Activated CD4-positive, alpha-beta T cell treated with anti-CD3 and anti-CD28 coated beads, Interleukin-2, amount 10 ng/mL, durations not matched to agents 24 days and 14 days (primary cell): ENCODE measurements at places on chromosomes 6 and 20.

DNA sequence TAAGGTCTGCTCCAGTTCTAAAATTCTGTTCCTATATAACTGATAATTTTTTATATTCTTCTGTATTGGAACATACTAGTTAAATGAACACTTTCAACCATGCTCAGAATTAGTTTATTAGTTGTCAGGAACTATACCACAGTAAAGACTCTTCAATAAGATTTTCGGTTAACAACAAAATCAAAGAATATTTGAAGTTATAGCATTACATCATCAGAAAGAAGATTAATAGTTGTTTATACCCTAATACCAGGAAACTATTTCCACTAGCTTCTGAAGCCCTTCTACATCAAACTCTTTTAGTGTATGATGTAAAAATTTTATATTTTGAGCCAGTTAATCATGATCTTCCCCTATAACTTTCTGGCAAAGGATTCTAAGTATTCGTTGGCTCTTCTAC, 6.6 kb downstream of the CALHM4 start:
- no peak for DNase-seq

- DNase-seq: no peak
Measured at GRCh38 chr20:39853636-39854035, 835.4 kb downstream of the MAFB start.

GRCh38 chr6:144778773-144779492, 493.8 kb downstream of the UTRN start:
- no peak for DNase-seq

DNA sequence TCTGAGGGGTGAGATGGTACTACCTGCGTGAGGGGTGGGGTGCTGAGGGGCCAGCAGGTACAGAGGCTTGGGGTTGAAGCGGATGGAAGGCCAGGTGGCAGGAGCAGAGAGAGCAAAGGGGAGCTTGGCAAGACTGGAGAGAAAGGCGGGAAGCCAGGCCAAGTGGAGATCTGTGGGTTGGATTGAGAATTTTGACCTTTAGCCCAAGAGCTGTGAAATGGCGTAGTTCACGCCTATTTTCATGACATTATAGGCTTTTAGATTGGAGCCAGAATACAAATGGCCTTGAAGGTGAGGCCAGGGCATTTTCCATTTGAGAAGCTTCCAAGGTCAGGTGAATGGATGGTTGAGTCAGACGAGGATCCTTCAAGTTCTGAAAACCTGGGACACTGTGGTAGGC, 2.5 kb downstream of the ATRN start:
- DNase-seq: no peak

DNA sequence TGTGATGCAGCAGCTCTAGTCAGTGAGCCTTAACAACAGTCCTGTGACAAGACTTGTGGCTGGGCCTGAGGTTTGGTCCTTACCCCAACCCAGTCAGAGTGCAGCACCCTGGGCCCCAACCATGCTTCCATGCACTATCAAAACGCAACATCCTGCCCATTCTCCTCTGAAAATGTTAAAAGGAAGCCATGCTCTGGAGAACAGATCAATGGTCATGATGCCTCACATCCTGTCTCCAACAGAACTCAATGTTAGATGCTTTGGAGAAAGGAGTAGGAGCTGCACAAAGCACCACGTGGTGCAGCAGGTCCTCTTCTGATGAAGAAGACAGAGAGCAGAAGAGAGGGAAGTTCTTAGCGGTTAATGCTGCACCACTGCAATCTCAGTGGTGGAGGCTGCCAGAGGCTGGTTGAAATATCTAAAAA, 41.9 kb downstream of the TRAM2 start:
- peak; percentile 84 for DNase-seq

GRCh38 chr20:6705106-6705766, 62.2 kb upstream of the BMP2 start:
- no peak for DNase-seq

- no peak for DNase-seq
Measured at GRCh38 chr6:147909640-147910039, 401.1 kb downstream of the SAMD5 start.

- no peak for DNase-seq
Measured at GRCh38 chr6:163753430-163753829, 338.9 kb downstream of the QKI start.

DNA sequence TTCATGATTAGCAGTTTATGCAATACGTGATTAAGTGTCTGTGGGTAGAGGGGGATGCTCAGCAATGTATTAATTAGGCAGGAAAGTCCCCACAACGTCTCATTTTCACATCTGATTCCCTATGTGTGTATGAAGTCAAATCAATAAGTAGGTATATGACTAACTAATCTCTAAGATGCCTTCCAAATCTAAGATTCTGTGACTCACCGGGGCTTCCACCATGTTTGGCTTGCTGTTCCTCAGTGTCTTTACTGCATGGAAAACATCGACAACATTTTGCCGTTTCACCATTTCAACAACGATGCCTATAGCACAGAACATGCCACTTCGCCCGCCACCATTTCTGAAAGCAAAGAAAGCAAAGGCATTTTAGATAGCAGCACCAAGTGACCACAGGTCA, 72.0 kb upstream of the THEMIS start:
- peak; percentile 66 for DNase-seq

GRCh38 chr6:146895101-146895771, 296.5 kb downstream of the ADGB start:
- no peak for DNase-seq

GRCh38 chr6:10451394-10451793, 36.5 kb upstream of the TFAP2A start:
- DNase-seq: no peak

GRCh38 chr6:148620579-148621298, 126.1 kb upstream of the UST start:
- DNase-seq: no peak

GRCh38 chr6:167746390-167746907, 80.3 kb upstream of the AFDN start:
- no peak for DNase-seq

DNA sequence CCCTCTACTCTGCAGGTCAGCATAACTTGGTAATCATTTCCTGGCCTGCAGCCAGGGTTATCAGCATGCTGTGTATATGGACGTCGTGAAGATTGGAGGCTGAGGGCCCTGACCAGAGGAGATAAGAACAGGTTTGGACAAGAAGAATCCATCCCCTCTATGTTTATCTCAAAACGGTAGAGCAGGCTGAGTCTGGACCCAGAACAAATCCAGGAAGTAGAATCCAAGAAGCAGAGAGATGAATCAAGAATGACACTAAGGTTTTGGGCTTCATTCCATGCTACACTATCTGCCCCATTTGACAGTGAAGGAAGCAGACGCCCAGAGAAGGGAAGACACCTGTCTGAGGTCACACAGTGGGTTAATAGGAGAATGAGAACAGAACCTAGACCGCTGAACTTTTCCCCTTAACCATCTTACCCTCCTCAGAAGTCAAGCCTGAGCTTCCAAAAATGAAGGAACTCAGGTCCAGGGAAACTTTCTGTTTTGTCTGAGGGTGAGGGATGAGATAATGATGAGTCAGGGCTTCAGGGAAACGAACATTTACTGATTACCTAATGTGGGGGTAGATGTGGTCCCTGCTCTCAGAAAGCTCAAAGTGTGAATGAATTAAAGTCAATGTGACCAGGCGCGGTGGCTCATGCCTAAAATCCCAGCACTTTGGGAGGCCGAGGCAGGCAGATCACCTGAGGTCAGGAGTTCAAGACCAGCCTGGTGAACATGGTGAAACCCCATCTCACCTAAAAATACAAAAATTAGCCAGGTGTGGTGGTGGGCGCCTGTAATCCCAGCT, 9.4 kb upstream of the COMMD7 start:
- DNase-seq: no peak

DNA sequence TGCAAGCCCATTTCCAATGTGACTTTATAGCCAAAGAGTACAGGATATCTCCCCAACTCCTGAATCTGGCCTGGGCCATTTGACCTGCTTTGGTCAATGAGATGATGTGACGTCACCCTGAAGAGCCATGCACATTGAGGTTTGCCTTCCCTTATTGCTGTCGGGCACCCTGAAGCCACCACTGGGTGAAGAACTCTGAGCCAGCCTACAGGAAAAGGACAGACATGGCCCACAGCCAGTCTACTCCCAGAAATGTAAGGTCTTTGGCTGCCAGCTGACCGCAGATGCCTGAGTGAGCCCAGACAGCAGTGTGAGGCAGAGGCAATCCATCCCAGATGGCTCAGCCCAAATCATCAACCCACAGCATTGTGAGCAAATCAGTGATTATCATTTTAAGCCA, 3.7 kb upstream of the SYNDIG1 start:
- no peak for DNase-seq

GRCh38 chr6:29495571-29495970, 7.8 kb upstream of the MAS1L start:
- no peak for DNase-seq

DNA sequence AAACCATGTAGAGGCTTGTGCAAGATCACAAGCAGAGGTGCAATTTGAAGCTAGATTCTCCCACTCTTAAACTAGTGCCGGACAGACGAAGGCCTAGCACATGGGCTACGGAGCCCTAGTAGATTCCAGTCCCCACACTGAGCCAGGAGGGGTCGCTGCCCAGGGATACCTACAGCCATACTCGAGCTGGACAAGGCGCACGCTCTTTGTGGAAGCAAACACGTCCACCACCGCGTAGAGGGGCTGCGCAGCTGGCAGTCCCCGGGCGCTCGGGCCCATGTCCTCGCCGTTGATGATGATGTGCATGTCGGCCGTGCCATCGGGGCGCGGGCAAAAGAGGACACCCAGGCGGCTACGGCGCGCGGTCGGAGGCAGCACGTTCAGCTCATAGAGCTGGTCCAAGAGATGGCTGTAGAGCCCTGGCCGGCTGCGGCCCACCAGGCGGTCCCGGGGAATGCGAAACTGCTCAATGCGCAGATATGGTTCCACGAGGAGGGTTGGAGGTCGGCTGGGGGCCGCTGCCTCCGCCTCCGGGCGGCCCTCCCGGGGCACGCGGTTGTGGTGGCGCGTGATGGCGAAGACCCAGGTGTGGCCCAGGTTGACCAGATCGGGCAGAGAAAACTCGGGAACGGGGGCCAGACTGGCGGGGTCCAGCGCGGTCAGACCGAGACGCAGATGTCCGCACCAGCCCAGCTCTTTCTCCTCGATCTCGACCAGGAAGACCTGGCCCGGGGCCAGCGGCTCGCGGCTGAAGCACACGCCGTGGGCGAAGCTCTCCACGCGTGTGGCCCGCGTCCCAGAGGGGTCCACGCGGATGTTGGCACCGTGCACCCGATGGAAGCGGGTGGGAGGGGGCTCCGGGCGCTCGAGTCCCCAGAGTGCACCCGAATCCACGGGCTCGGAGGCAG, 677 bp downstream of the NEURL2 start:
- DNase-seq: peak; percentile 79

GRCh38 chr6:28258877-28259777, at the start of gene NKAPL:
Gene NKAPL, plus strand, starts transcription at chr6:28259297. Its CDS starts 75 bp downstream, at chr6:28259372.
- peak; percentile 82 for DNase-seq

- DNase-seq: no peak
Measured at GRCh38 chr6:69487688-69488087, 309.1 kb downstream of the LMBRD1 start.

DNA sequence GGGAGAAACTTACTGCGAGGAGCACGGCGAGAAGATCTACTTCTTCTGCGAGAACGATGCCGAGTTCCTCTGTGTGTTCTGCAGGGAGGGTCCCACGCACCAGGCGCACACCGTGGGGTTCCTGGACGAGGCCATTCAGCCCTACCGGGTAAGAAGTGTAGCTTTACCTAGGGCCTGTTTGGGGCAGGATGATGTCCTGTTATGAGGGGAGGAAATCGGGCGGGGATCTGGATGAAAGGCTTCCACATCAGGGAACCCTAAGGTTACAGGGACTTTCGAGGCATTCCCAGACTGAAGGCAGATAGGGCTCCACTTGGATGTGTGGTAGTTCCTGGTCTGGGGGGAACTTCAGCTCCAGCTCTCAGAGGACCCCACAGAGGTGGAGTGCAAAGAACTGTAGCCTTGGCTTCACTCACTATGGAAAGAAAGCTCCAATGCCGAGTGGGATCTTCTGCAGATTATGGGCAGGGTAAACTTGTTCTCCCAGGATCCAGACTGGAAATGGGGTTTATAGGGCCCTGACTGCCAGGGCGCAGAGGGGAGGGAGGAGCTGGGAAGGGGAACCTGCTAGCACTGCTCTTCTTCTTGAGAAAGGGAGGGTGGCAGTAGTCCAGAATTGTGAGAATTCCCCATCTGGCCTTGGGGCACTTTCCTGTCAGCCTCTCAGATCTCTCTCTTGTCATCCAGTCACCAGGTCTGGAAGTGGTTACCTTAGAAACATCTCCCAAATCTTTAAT, 740 bp downstream of the TRIM15 start:
- no peak for DNase-seq

- DNase-seq: no peak
Measured at GRCh38 chr20:31811796-31812728, 7.1 kb upstream of the MYLK2 start.

- DNase-seq: no peak
Measured at GRCh38 chr20:63091901-63092659, 85.3 kb upstream of the BHLHE23 start.

DNA sequence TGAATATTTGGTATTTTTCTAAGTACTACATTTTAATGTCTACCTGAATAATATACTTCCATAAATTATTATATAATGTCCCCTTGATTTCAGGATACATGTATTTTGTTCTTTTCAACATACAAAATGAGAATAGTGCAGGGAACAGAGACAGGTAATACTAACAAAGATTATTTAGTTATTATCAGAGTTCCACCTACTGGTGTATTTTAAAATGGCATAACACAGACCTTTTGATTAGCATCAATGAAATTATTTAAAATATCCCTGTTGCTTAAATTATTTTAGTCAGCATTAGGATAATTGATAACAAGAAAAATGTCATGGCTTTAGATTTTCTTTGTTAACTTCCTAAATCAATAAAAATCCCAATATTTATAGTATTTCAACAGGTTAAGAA, 184.0 kb downstream of the PRDM13 start:
- no peak for DNase-seq

DNA sequence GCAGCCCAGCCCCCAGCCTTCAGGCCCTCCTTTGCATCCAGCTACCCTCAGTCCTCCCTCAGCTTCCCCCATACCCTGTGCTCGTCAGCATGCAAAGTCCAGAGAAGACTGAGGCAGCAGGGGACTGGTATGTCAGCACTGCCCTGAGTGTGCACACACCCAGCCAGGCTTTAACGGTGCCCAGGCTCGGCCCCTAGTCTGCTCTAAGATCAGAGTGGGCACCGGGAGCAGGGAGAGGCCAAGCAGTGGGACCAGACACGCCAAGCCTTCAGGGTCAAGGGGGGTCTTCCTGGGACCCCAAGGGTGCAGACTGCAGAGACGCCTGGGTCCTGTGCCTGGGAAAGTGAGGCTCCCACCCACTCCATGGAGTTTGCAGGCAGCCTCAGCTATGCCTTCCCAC, 74.7 kb downstream of the GPR63 start:
- no peak for DNase-seq

GRCh38 chr6:10424040-10424439, 9.2 kb upstream of the TFAP2A start:
- DNase-seq: no peak

- peak; percentile 95 for DNase-seq
Measured at GRCh38 chr6:149922642-149923326, at the start of gene RAET1G. Gene RAET1G, minus strand, starts transcription at chr6:149923121. Its CDS starts 111 bp downstream, at chr6:149923010.

GRCh38 chr6:158654498-158654897, 4.6 kb downstream of the SYTL3 start:
- DNase-seq: peak; percentile 72
